ENCODE measurements at places on chromosomes 2 and 18.
A peak's percentile ranks its signal among the peaks of the same experiment; 100 is the strongest.

- no peak for DNase-seq
These were observed 44.9 kb upstream of the REL start for GRCh38 chr2:60836491-60836890.

GRCh38 chr18:8611916-8612576, 2.8 kb downstream of the RAB12 start:
- no peak for DNase-seq

- DNase-seq: no peak
These were observed 142.4 kb downstream of the NEDD4L start for GRCh38 chr18:58186258-58186948.

DNA sequence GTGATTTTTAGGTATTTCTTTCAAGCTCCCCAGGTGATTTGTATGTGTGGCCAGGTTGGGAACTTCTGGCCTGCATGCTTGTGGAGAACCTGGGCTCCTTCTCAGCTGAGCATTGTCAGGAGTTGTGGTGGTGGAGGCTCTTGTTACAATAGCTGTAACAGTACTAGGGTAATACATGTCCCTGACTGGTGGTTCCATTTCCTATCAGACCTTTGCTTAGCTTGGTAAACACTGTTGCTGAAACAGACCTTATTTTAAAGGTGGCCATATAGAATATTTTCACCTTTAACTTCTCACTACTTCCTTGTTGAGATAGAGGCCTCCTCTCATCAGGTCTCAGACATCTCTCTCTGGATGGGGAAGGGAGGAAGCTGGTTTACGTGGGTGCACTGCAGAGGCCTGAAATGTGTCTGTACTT, 79.2 kb downstream of the SETBP1 start:
- DNase-seq: no peak

GRCh38 chr2:112794131-112794733, 9.9 kb upstream of the IL1A start:
- DNase-seq: peak; percentile 91

DNA sequence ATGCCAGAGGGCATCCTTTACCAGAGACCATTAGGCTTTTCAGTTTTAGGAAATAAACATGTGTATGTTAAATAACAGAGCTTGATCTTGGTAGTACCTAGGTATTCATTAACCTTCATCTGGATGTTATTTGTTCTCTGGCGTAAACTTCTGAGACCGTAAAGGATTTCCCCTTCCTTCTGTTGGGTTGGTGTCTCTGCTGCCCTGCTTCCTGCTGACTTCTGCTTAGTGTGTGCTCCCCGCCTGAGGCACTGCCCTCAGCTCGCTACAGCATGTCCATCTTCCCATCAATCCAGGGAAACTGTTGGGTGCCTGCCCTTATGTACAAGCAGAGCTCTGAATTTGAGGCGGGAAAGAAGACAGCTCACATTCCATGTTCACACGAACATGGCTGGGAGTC, 177.9 kb downstream of the TPGS2 start:
- no peak for DNase-seq

- no peak for DNase-seq
These were observed 85.4 kb downstream of the NCKAP1 start for GRCh38 chr2:182952741-182953450.

GRCh38 chr18:62258616-62259015, 66.5 kb upstream of the TNFRSF11A start:
- peak; percentile 20 for DNase-seq

DNA sequence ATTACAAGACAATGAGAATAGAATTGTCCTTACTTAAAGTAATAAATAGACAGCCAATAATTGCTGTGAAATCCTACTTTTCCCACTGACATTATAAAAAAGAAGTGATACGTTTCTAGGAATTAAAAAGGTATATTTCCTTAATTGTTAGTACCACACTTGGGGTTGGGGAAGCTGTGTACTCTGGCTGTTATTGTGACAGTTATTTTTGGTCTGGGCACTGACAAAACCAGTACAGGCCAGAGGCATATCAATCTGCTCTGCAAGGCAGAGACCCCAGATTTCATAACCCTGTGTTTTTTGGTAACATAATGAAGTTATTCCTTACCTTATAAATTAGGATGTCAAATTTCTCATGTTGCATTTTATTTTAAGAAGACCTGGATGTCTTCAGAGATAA, 66.5 kb downstream of the RAB10 start:
- no peak for DNase-seq

DNA sequence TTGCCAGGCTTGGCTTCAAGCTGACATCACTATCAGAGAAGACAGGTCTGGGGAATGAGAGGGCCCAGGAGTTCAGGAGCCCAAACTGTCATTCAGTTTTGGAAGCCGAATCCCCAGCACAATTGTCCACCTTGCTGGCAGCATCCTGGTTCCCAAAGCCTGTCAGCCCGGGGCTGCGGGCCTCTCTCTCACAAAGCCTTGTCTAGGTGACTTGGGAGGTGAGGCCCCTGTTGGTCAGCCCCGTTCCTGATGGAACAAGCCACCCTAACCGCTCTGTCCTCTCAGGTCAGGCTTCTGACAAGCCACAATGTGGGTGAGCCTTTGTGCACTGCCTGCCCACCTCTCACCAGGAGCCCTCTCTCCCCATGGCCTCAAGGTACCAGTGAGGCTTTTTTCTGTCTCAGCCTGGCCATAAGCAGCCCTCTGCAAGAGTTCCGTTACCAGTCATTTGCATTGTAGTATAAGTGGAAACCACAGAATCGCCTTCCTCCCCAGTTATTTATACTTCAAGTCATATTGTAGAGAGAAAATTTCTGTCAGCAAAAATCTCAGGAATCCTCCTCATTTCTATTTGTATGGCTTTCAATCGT, 100.6 kb downstream of the MSH2 start:
- DNase-seq: no peak

- DNase-seq: no peak
These were observed 650 bp downstream of the LHCGR start for GRCh38 chr2:48754874-48755273.

DNA sequence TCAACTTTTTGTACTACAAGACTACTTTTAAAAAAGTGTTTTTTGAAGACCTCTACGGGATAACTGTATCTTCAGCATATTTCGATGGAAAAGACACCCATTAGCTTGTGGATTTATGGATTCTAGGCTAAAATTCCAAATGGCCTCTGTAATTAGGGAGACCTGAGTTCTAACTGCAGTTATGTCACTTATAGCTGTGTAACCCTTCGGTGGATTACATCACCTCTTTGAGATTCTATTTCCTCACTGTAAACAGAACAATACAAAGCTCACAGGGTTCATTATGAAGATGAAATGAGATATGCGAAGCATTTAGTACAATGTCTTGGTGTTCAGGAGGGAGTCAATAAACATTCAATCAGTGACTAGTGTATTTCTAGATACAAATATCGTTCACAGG, 24.2 kb downstream of the LMAN2L start:
- DNase-seq: no peak

- peak; percentile 75 for DNase-seq
These were observed 112.2 kb upstream of the NABP1 start for GRCh38 chr2:191565647-191566198.

DNA sequence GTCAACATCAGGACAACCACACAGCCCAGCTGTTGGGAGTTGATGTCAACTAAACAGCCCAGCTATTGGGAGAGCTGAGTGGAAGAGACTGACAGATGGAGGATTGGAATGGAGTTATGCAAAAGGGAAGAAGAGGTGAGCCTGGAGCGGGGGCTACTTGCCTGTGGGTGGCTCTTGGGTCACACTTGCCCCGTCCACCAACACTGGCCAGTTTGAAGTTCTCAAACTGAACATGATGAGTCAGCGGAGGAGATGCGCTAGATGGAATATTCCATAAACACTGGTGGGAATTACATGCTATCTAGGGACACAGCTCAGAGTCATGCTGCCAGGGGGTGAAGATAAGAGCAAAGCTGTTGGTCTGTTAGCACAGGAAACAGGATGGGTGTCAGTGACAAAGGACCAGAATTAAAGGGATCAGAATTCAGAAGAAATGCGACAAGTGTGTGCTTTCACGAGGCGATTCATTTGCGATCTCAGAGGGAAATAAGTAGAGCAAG, 33.2 kb upstream of the AGAP1 start:
- no peak for DNase-seq

DNA sequence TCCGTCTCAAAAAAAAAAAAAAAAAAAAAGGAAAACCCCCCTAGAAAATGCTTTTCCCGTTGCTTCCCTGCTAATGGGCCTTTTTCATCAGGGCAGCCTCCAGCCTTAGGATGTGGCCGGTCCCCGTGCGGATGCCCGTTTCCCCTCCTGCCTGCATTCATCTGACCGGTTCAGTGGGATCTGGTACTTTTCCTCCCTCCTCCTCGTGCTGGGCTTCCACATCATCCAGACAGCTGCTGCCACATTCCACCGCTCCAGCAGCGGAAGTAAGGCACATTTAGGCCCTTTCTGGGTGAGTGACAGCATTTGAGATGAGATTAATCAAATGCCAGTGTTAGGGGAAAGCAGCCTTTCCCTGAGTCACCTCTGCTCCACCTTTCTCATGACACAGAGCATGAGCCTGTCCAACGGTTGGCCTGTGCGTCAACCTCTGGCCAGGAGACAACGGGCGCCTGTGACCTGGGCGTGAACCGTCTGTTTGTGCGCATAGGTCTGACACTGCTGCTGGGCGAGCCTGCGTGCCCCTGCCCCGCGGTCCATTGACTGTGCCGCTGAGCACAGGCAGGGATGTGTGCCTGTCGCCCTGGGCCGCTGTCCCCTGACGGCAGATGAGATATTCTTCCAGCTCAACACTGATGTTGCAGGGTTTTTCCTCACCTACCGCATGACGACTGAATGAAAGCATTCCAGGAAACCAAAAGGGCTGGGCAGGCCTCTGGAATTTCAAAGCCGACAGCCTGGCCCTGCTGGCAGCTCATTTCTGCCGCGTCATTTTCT, 174.0 kb downstream of the TGIF1 start:
- DNase-seq: peak; percentile 95

GRCh38 chr18:62751341-62751821, 36.0 kb downstream of the PHLPP1 start:
- no peak for DNase-seq

GRCh38 chr18:32424696-32425095, 46.0 kb downstream of the GAREM1 start:
- DNase-seq: no peak

- DNase-seq: no peak
These were observed 594.5 kb upstream of the CHAC2 start for GRCh38 chr2:53173091-53173490.

DNA sequence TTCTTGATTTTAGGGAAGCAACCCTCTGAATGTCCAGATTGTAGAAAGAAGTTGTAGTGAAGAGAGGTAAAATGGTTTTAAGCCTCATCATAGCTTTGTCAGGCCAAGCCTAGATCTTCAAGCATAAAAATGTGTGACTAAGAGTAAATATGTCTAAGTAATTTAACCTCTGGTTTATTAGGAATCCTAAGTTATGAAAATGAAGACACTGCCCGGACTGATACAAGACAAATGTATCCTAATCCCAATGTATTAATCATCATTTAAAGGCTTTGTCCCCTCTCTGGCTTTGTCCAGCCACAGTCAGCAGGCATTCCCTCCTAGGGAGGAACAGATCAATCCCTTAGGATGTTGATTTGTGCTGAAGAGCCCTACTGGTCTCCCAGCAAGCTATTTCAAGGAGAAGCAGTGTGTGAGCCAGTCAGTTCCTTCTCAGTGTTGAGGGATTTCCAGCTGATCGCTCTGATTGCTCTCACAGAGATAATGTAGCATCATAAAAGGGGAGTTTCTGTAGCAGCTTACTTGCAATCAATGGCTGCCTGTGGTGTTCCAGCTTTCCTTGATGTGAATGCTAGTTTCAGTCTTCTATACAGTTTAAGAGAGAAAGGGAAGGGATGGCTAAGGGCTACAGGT, 796.1 kb downstream of the EPHA4 start:
- DNase-seq: no peak
